ENCODE measurements at places on chromosomes 6 and 20.

DNA sequence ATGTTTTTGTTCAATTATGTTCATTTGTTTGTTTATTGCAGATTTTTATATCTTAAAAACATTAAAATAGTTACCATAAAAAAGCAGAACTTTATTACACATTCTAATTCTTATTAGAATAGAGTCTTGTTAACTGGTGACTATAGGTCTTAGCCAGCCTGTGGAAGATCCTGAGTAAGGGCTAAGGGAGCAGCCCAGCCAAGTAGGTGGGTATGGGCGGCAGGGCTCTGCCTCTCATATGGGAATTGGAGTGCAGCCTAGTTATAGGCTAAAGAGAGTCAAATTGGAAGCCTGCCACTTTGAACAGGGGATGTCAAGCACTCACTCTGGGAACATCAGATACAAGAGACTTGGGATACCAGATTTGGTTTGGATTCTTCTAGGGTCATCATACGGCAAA is 10.5 kb upstream of the HSF2 start:
- no peak for DNase-seq

GRCh38 chr6:26604797-26605196 is 8.0 kb downstream of the ABT1 start:
- no peak for DNase-seq

GRCh38 chr20:63007646-63008488 is 1.1 kb upstream of the BHLHE23 start:
- no peak for DNase-seq

GRCh38 chr20:46563170-46563859 is 12.9 kb upstream of the OCSTAMP start:
- DNase-seq, result no peak

DNA sequence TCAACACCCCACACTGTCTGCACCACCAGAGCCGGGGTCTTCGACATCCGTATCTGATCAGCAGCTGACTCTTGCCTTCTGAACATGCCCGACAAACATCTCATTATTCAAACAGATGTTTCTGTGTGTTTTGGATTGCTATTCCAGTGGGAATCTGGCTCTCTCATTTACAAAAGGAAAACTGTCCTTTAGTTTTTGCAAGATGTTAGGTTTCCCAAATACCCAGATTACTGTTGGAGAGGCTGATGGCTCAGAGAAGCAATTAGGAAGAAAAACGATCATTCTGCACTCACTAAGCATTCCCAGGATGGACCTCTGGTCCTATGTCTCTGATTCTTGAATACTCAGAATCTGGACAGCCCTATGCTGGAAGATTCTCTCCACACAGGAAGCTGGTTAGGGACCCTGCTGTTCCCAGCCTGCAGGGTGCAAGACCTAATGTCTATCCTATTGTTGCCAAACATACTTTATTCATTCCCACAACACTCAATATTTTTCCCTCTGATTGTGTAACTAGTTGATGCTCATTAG is 532.9 kb downstream of the CDH26 start:
- DNase-seq, result no peak

DNA sequence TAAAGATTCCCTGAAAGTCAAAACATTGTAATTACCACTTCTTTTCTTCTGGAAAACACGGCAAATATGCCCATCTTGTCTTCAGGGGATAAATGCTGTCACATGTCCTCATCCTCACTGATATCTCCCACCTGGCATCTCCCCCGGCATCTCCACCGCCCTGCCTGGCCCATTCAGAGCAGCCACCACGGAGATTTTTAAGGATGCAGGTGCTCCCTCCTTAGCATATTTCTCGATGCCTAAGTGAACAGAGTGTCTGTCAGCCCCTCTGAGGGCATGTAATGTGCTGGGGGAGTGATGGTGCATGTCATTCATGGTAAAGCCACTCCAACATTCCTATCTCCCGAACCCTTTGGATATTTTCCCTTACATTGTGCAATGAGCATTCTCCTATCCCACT is 215.5 kb downstream of the PREX1 start:
- DNase-seq, result no peak

DNA sequence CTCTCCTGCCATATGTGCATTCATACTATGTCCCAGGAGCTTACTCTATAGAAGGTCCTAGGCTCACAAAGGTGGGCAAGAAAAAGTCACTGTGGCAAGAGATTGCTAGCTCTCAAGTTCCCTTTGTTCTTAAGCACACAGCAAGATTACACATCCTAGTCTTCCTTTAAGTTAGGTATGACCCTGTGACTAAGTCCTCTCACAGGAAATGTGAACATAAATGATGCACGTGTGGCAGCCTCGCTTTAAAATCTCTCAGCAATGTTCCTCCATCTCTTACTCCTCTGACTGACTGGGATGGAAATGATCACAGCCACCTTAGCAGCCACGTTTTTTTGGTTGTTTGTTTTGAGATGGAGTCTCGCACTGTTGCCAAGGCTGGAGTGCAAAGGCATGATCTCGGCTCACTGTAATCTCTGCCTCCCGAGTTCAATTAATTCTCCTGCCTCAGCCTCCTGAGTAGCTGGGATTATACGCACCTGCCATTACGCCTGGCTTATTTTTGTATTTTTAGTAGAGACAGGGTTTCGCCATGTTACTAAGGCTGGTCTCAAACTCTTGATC is 35.7 kb upstream of the HAO1 start:
- no peak for DNase-seq

GRCh38 chr6:165245287-165245686 is 64.1 kb downstream of the C6orf118 start:
- DNase-seq, result no peak
